ENCODE measurements at places on chromosomes 5 and 9.

GRCh38 chr9:111393971-111394370 is 63.9 kb upstream of the OR2K2 start:
- no peak for DNase-seq

DNA sequence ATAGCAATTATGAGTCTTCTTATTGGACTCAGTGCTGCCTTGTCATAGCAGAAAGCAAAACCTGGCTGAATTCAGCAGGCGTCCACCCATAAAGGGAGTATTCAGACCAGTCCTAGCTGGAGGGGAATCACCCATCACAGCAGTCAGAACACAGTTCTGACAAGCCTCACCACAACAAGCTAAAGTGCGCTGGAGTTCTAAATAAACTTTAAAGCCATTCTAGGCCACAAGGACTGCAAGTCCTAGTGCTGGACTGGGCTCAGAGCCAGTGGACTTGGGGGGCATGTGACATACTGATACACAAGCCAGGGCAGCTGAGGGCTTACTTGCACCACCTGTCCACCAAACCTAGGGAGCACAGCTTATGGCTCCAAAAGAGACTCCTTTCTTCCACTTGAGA is 115.3 kb upstream of the PCSK5 start:
- DNase-seq: no peak

DNA sequence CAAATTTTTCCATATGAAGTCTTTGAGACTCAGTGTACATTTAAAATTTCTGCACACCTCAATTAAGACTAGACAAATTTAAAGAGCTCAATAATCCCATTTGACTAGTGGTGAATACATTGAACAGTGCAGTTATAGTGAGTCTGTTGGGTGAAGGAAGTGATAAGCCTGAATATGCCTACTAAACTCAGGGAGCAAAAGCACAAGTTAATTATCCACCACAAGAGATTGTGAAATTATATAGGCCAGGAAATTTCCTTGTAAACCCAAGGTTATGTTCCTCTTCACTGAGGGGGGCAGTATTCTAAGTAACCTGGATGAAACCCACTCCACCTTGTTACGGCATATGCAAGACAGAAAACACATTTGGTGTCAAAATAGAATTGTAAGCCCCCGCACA is 612.9 kb upstream of the DAB2 start:
- no peak for DNase-seq

DNA sequence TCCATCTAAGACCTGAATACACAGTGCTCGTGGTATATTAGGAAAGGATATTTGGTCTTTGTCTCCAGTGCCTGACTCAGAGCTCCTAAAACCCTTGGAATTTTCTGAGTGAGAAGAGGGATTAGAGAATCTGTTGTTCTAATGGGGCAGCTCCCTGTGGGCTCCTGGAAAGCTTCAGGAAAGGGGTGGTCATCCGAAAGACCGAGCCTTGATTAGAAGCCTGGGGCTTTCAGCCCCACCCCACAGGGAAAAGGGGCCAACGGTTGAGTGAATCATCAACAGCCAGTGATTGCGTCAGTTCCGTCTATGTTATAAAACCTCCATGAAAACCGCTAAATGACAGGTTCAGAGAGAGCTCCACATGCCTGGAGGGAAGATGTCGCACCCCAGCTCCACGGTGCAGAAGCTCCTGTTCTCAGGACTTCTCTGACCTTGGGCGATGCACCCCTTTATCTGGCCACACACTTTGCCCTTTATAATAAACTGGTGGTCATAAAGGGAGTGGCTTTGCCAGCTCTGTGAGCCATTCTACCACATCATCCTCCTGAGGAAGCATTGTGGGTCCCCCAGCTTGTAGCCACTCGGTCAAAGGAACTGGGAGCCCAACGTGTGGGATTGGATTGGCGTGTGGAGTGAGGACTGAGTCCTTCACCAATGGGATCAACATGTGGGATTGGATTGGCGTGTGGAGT is 71.0 kb upstream of the ICE1 start:
- DNase-seq: peak; percentile 97

GRCh38 chr9:103789686-103790085 is 304.4 kb upstream of the SMC2 start:
- no peak for DNase-seq

DNA sequence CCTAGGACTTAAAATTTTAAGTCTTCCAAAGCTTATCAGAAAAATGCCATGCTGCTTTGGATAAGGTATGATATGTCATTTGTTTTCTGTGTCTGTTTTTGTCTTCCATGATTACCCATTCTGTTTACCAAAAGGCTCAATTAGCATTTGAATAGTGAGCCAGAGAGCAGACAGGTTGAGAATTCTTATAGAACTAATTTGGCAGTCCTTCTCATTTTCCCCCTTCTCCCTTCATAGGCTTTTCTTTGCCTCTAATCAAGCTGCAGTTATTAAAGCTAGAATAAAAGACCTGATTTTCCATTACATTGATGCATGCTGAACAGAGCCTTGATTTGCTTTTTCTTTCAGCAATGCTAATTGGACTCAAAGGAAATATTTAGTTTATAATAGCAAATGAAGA is 993.0 kb downstream of the MAT2B start:
- DNase-seq: no peak

GRCh38 chr5:106408570-106408969 is 1262.2 kb downstream of the EFNA5 start:
- no peak for DNase-seq

GRCh38 chr5:116577064-116577788 is 2.6 kb upstream of the SEMA6A start:
- no peak for DNase-seq

GRCh38 chr5:31551878-31552277 is 19.8 kb downstream of the C5orf22 start:
- DNase-seq: no peak

DNA sequence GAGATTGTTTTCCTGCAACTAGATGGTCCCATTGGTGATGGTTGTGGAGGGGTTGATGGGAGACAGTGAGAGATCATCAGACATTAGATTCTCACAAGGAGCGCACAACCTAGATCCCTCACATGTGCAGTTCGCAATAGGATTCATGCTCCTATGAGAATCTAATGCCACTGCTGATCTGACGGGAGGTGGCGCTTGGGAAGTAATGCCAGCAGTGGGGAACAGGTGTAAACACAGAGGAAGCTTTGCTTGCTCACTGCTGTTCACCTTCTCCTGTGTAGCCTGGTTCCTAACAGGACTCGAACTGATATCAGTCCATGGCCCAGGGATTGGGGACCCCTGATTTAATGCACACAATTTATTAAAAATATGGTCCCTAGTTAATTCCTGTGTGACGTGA is 18.8 kb downstream of the SNCAIP start:
- no peak for DNase-seq

GRCh38 chr5:81779125-81779915 is 28.4 kb upstream of the SSBP2 start:
- peak; percentile 49 for DNase-seq

GRCh38 chr9:93020771-93021670 is 37.5 kb upstream of the SUSD3 start:
- DNase-seq: peak; percentile 14

DNA sequence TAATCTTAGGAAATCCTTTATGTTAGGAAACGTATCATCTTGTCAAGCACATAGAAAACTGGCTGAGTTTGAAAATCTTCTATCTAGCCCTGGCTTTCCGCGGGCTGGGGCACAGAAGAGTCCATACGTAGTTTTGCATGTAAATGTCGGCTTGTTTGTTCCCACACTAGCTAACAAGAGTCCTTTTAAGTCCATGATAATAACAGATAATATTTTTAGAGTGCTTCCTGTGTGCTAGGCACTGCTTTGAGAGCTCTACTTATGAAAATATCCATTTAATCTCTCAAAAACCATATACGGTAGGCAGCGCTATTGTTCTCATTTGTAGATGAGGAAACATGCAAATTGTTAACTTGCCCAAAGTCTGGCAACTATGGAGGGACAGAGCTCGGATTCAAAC is 40.5 kb downstream of the FYB1 start:
- DNase-seq: no peak

GRCh38 chr5:10563945-10564837 is at the start of gene ANKRD33B:
TSS of gene ANKRD33B (plus strand) at chr5:10564070. CDS start at chr5:10564468, 398 bp downstream.
- peak; percentile 67 for DNase-seq

GRCh38 chr5:89397096-89397495 is 514.1 kb upstream of the MEF2C start:
- no peak for DNase-seq

- peak; percentile 10 for DNase-seq
Observed at GRCh38 chr5:61120534-61120933, 41.7 kb downstream of the SMIM15 start.

DNA sequence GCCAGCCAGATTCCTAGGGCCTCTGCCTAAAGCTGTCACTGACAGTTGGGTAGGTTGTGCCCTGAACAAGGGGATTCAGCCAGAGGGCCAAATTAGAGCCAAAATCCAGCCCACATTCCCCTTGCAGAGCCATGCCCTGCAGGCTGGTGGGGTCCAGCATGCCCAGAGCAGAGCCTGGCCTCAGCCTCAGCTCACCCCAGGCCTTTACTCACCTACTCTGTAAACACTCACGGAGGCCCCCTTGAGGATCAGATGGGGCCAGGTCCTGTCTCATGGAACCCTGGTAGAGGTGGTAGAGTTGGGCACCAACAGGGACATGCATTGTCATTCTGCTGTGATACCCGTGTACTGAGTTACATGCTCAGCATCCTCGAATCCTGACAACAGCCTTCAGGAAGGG is 74.9 kb downstream of the LMX1B start:
- no peak for DNase-seq

GRCh38 chr5:83204651-83205050 is 127.3 kb downstream of the XRCC4 start:
- no peak for DNase-seq

GRCh38 chr5:93006915-93007314 is 574.1 kb downstream of the NR2F1-AS1 start:
- no peak for DNase-seq

GRCh38 chr9:107141967-107142366 is 141.1 kb upstream of the RAD23B start:
- peak; percentile 11 for DNase-seq

- DNase-seq: peak; percentile 62
Observed at GRCh38 chr9:112556497-112557442, 70.1 kb downstream of the KIAA1958 start.

- DNase-seq: no peak
Observed at GRCh38 chr5:104955479-104955878, 1392.9 kb upstream of the NUDT12 start.

GRCh38 chr5:139985290-139985689 is 57.8 kb downstream of the NRG2 start:
- peak; percentile 48 for DNase-seq
